ENCODE measurements at places on chromosomes 6 and 20.

DNA sequence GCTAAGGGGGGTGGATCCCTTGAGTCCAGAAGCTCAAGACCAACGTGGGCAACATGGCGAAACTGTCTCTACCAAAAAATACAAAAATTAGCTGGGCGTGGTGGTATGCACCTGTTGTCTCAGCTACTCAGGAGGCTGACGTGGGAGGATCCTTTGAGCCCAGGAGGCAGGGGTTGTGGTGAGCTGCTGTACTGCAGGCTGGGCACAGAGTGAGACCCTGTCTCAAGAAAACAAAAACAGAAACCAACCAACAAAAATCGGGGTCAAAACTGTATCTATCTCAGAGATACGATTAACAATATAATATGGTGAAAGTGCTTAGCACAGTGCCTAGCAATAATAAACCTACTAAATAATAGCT lies 20.7 kb upstream of the BCAS1 start:
- no peak for DNase-seq

DNA sequence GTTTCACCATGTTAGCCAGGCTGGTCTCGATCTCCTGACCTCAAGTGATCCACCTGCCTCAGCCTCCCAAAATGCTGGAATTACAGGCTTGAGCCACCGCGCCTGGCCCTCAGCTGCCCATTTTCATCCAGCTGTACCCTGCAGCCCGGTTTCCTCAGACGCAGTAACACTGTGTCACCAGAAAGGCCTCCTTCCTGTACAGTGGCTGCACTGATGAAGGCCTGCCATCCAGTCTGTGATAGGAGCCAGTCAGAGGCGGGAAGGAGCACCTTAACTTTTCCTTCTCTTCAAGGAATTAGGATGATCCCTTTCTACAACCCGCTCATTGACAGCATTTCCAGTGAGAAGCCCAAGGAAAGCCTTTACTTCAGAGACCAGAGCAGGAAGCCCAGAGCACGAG lies 75.9 kb downstream of the GFOD1 start:
- DNase-seq: no peak

GRCh38 chr6:52049252-52050050 lies 38.0 kb downstream of the PKHD1 start:
- DNase-seq: no peak

DNA sequence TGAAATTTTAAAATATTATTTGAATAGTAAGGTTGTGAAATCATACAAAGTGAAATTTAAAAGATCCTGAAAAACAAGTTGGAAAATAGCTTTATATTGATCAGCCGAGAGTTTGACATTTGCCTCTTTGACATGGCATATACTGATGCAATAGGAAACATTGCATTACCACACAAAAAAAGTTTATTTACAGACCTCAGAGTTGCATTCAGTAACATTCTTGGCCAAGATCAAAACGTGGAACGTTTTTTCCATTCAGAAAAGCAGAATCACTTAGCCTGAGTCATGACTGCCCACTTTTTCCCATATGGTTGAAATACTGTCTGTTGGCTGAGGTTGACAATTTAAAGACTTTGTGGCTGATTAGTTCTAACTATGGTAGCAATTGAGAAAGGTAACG lies 55.1 kb upstream of the BACH2 start:
- no peak for DNase-seq

- DNase-seq: no peak
These were observed 71.0 kb downstream of the CYP39A1 start for GRCh38 chr6:46581459-46582177.

All from activated T-cell treated with anti-CD3 and anti-CD28 coated beads, Interleukin-2, amount 50 U/mL, for 4 hours (primary cell).